ENCODE measurements at places on chromosomes 2 and 18.

DNA sequence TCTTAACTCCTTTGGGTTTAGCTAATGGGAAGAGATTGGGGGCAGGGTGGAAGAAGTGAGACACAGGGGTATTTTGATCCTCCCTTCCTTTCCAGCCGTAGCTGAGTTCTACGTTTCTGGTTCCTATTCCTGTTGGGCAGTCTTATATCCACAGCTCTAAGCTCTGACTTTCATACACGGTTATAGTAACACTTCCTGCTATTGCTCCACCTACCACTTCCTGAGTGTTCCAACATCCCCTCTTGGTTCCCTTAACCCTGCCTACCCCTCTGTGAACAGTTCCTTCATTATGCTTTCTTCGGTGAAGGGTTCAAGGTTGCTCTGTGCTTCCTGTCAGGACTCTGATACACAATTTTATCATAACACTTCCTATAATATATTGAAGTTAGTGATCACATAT, 205.1 kb downstream of the DNAH7 start:
- DNase-seq: no peak

GRCh38 chr2:219887870-219888269, 260.4 kb downstream of the SLC4A3 start:
- no peak for DNase-seq

DNA sequence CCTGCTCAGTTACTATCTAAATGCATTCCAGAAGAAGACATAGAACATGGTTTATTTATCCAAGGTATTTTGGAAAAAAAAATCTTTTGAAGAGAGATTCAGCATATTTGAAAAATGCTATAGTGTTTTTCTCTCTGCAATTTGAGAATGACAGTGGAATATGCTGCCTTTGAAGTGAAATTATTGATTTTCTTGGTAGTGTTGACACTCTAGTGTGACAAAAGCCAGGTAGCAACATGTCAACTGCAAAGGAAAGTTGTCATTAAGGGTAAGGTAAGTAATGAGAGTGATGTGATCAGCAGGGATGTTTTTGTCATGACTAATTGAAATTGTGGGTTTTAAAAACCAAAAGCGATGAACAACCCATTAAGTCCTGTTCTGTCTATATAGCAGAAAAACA, 1387.1 kb upstream of the TMEFF2 start:
- no peak for DNase-seq

DNA sequence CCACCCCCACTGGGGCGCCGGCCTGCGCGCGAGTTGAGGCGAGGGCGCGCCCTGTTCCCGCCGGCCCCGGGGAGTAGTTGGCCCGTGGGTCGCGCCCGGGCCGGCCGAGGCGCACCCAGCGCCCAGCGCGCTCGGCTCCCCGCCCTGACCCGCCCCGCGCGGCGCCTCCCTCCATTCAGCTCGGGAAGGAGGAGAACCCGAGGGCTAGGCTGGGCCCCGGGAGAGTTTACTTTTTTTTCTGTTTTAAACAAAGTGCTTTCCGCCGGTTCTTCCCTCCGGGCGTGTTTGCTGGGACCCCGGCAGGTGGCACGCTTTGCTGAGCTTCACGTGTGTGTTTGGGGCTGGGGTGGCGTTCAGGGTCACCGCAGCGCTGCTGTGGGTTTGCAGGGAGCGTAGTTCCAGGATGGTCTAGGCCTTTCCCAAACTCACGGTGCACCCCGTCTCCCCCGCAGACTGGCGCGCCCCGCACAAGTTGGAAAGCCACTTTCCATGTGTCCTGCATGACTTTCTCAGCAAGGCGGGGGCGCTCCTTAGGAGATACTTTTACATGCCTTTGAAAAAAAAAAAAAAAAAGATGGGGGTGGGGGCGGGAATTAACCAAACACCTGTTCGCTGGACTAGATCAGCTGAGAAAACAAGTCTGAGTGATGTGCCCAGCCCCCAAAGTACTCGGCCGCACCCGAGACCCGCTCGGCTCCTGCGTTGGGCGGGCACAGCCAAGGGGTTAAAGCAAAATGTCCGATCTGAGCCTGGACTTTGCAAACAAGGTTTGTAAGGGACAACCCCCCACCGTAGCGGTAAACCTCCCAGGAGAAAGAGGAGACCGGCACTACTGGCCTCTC, 825 bp downstream of the ITGA6 start:
- peak; percentile 59 for DNase-seq

- no peak for DNase-seq
Measured at GRCh38 chr2:239039479-239039861, 191.6 kb downstream of the TWIST2 start.

DNA sequence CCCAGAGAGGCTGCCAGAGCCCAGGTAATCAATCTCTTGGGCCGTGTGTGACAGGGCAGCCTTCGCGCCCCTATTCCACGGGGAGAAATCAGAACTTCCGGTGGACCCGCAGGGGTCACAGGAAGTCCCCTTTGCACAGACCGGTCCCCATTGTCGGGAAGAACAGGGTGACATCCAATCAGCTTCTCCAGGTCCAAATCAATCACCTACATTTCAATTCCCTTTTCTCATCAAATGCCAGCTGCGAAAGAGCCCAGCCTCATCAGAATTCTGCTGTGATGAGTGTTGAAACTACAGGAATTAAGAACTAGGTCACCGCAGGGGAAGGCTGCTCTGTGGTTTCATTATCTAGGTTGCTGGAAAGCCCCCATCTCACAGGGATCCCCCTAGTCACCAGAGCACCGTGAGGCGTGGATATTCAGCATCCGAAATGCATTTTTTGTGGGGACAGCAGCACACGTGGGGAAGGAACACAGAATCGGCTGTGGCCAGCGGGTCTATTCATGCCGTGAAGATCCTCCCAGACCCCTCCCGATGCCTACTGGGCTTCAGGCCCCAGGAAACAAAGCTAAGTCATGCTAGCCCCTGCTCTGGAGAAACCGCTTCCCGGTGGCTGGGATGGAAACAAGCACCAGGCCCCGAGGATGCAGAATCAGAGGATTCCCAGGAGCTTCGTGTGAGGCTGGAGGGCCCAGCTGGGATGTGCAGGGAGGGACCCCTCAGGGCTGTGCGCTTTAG, 193.7 kb upstream of the ID2 start:
- peak; percentile 87 for DNase-seq

GRCh38 chr2:55917117-55917516, 6.5 kb downstream of the EFEMP1 start:
- DNase-seq: no peak
